ENCODE measurements at places on chromosomes 2 and 18.

DNA sequence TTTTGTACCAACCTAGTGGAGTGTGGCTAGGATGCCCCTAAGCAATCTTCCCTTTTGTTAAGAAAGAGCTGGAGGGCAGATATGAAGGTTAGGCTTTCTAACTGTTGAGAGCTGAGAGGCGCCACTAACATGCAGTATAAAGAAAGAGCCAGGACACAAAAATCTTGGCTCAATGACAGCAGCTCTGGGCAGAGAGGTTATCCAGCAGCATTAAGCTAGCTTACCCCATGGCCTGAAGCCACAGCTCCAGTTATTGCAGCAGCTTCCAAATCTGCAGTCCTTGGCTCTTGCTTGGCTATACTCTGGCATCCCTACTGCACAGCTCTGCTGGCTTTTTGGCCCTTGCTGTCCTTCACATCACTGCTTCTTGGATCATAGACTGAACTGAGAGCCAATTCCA, 213.4 kb downstream of the GPD2 start:
- no peak for DNase-seq

DNA sequence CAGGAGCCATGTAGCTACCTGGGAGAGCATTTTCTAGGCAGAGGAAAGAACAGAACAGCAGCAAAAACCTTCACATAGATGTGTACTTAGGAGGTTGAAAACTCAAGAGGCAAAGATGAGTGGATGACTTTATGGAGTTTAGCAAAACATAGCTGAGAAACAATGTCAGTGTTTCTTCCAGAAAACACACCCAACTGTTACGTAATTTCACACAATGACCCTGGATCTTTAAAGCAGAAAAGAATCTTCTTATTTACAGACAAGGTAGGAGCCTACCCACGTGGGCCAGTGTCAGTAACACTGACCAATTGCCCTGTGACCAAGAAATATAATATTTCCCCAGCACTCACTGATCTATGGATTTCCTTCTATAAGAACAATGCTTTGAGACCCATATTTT, 254.6 kb downstream of the CDH20 start:
- DNase-seq, result no peak

DNA sequence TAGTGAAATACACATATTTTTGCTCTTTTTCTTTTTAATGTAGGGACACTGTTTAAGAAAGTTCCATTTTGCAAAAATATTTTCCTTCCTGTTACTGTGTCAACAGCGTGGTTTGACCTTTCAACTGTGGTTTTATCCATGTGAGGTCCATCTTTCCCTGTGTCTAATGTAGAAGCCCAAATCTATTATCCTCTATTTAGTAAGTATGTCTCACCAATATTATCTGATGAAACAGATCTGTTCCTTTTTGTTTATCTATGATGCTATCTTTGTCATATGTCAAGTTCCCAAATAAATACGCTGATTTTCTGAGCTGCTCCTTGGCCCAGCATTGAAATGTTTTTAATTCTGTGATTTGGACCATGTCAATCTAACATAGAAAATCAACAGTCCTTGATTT, 3.5 kb upstream of the ARHGAP15 start:
- no peak for DNase-seq

- no peak for DNase-seq
These were observed 415.2 kb downstream of the NBAS start for GRCh38 chr2:15145919-15146318.

DNA sequence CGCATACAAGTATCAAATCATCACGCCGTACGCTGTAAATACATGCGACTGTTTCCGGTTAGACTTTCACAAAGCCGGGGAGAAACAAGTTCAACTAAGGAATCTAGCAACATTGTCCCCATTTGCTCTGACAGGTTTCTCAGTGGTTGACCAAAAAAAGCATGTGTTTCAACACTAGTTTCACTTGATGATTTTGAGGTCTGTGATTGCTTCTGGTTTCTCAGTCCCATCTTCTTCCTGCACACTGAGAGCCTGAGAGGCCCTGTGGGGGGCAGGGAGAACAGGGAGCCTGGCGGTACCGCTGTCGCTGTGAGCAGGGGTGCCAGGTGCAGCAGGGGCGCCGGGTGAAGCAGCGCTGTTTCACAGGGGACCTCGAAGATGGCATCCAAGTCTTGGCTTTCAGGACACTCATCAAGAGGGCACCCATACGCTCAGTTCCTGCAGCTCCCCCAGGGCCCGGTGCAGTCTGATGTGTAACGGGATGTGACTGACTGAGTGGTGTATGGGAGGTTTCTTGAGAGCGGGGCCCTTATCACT, 270.9 kb downstream of the TWIST2 start:
- DNase-seq, result no peak

- no peak for DNase-seq
These were observed 708.0 kb downstream of the TMEM182 start for GRCh38 chr2:103469800-103470199.

DNA sequence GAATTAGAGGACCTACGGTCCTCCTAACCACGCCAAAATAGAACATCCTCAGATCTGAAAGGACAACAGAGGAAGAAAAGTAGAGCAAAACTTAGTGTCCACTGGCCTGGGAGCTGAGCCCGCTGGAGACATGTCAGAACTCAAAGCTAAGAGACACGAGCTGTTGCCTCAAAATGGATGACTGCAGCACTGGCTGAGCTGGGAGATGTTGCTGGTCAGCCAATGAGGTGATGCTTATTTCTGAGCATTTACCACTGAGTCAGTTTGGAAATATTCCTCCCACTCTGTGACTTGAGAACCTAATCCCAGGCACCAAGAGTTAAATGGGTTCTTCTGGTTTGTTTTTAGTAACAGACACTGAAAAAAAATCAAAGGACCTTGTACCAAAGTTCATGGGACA, 32.6 kb downstream of the FBXO15 start:
- DNase-seq, result no peak

GRCh38 chr18:70673831-70674230, 385.0 kb downstream of the SOCS6 start:
- DNase-seq, result no peak

- no peak for DNase-seq
These were observed 18.2 kb upstream of the IHH start for GRCh38 chr2:219078951-219079350.

DNA sequence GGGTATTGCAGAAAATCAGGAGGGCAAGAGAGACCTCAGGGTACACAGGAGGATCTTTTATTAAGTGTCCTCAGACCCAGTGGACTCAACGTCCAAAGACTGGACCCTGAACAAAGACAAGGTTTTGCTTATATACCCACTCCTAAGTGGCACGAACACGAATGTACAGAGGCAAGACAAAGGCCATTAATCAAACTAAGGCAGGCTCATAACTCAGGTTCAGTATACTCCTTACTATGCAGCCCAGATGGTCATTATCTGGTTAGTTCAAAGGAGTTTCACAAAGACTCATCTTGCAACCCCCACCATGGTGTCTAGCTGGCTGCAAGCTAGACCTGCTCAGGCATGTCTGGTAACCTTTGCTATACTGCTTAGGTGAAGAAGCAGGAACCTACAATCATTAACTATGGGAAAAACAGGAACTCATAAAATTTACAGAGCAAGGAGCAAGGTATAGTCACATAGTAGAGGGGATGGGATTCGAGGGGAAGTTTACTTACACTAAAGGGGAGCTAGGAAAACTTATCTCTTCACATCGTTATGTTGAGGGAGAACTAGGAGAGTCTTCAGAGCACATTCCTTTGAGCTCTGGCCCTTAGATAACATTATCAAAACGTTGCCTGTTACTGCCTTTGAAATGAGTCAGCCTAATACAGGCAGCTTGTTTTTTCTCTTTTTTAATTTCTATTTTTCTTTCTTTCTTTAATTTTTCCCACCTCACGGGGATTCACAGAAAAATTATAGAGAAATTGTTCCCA, 33.9 kb downstream of the SLC4A3 start:
- no peak for DNase-seq

- no peak for DNase-seq
These were observed 49.1 kb downstream of the TFPI start for GRCh38 chr2:187505065-187505672.

GRCh38 chr2:70607121-70607561, 53.5 kb upstream of the TGFA start:
- DNase-seq, result no peak
